ENCODE measurements at places on chromosomes 4 and X.

DNA sequence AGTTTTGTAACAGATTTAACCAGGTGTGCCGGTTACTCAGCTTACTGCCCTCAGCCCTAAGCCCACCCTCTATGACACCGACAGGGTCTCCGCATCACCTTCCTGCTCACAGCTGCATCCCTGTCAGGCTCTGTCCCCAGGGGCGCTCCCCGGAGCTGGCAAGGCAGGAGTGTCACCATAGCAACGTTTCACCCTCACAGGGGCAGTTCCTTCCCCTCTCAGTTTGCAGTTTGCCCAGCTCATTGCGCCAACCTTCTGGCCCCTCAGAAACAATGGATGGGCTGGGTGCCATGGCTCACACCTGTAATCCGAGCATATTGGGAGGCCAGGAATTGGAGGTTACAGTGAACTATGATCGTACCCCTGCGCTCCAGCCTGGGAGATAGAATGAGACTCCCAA is 42.6 kb downstream of the RGS12 start:
- no peak for DNase-seq

DNA sequence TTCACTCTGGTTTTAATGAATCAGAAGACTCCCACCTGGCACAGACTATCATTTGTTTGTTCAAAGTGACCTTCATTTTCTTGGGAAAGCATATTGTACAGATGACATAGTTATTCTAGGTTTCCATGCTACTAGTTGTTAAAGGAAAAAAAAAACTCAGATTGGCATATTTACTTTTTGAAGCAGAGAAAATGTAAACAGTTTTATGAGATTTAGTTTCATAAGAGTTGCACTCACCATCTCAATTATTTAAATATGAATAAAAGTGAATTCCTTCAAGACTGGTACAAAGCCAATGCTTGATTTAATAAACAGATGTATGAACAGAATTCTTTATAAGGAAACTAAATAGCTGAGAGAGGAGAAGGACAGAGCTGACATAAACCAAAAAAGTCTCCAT is 280.3 kb upstream of the UGT8 start:
- DNase-seq = no peak

- no peak for DNase-seq
These were observed 165.8 kb downstream of the GASK1B start for GRCh38 chr4:158006990-158007389.

- DNase-seq = no peak
These were observed 26.0 kb downstream of the TBC1D19 start for GRCh38 chr4:26609868-26610267.

DNA sequence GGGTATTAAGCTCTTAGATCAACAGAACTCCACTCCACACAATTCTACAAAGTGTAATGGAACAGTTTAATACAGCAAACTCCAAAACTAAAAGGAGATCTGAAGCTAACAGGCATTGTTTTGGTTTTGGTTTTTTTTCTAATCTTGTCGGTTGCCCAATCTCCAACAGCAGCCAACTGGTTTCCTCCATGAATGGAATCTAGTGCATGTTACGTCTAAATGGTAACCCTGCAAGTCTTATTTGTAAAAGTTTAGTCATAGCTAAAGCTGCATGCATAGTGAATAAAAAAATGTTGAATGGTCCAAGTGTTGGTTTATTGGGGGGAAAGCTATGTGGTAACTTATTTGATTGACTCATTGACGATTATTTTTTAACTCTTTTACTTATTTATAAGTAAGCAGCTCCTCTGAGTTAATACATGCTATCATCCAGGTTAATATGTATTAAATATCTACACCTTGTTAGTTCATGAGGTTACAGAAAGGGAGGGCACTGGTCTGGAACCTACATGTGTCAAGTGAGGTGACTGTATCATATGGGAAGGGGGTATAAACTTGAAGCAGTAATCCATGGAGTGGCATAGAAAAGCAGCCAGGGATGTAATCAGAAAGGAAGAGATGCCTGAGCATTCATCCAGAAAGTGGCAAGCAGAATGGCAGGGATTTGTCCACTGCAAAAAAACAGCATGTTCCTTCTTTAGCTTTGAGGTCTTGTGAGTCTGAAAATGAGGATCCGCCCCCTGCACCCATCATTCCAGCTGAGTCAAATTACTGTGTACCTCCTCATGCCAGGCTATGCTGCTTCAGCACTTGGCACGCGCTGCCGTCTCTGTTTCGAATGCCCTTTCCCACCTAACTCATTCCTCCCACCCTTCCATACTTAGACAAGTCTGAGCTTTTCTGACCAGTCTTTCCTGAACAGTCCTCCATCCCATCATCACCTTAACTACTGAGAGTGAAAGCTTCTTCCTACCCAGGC is 81.7 kb downstream of the PDGFC start:
- DNase-seq = no peak

DNA sequence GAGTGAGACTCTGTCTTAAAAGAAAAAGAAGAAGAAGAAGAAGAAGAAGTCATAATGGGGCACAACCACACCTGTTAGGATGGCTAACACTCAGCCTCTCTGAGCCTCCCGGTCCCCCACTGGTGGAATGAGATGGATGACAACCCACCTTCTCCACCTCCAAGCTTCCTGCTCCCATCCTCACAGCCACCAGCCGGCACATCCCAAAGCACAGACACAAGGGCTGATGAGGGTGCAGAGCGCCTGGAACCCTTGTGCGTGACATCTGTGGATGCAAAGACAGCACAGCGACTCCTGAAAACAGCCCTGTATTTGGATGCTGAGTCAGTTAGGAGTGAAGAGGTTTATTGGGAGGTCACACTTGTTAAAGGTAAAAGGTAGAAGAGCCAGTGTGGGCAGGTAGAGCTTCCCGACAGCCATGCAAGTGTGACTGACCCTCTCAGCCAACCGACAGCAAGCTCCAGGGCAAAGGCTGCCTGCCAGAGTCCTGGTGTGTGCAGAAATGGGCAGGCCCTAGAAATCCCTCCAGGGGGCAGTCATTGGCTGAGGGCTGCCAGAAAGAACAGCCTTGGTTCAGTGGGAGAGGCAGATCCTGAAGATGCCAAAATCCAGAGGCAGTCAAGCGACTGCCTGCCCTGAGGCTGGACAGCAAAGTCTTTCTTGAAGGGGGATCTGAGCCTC is 26.6 kb upstream of the MAN2B2 start:
- DNase-seq = no peak

DNA sequence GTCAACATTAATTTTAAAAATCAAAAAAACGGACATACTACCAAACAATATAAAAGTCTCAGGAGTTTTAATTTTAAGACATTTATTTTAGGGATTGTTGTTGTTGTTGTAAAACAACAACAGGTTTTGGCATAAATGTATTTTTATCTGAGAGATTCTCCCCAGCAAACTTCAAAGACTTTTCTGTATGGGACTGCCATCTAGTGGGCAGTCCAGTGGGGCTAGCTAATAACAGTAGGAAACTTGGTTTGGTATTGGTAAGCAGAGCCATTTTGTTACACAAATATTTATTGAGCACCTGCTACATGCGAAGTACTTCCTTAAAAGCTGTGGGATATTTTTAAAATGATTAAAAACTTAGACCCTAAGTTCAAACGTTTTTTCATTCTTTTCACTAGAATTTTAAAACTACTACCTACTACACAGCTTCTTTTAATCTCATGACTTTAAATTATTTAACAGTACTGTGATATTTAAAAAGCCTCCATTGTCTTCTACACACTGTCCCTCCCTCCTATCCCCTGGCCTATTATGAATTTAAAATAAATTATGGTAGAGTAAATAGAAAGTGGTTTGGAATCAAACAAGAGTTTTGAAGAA is 1028.4 kb upstream of the INTU start:
- no peak for DNase-seq

DNA sequence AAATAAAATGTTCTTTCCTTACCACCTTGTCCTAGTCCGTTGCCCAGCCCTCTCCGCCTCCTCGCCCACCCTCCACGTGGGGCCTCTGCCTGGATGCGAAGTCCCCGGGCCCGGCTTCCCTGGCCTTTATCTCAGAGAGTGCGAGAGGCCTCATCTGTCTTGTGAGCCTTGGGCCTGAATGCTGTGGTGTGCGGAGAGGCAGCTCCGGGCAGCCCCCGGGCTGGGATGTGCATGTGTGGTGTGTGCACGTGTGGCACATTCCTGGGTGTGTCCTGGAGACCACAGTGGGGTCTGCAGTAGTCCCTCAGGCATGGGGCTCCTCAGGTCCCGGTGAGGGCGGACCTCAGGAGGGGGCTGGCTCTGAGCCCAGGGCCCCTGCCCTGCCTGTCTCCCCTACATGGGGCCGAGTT is 31.4 kb downstream of the DOK7 start:
- no peak for DNase-seq

DNA sequence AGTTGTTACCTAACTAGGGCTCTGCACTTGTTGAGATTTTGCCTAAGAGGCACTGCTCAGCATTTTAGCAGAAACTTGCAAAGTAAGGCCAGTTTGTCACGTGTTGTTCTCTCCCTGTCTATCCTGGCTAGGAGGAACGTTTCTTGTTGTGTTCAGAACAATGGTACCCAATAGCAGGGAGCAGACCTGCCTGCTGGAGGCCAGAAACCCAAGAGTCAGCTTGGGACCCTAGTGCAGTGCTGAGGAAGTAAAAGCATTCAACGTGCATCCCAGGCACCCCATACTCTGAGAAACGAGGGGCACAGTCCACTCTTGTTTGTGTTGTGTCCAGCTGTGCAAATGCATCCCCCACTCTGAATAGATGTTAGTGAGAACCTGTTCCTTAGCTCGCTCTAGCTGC is 42.4 kb downstream of the SOD3 start:
- DNase-seq = no peak

GRCh38 chr4:56857601-56858309 is 36.3 kb upstream of the SPINK2 start:
- DNase-seq = no peak

DNA sequence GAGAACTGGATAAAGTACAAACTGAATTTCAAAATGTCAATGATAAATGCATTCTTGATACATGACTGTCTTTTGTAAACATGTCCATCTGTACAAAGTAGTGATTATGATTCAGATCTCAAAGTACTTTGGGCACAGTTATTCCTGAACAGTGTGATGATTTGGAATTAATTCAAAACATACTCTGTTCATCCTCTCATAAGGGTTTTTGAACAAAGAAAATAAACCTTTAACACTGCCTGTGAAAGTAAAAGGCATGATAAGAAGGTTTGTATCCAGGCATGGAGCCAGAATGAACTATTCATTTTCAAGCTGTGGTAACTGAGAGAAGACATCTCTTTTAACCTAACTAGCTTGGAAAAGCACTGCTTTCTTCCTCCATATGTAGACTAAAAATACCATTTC is 883 bp upstream of the KLHL4 start:
- DNase-seq = no peak

GRCh38 chr4:10584042-10584441 is 100.5 kb downstream of the CLNK start:
- DNase-seq = no peak

DNA sequence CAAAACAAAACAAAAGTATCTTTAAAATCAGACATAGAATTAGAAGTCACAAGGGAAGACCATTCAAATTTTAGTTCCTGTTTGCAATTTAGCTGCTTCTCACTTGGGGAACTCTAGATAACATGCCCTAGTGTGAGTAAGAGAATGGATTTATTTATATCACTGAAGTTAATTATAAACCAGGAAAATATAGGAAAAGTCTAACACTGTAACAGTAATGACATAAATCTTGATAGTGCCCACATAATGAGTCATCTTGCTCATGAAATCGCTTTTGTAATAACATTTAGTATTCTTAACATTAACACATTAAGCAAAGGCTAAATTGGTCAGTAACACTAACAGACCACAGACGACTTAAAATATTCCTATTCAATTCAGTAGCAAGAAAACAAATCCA is 710.7 kb downstream of the STPG2 start:
- no peak for DNase-seq

DNA sequence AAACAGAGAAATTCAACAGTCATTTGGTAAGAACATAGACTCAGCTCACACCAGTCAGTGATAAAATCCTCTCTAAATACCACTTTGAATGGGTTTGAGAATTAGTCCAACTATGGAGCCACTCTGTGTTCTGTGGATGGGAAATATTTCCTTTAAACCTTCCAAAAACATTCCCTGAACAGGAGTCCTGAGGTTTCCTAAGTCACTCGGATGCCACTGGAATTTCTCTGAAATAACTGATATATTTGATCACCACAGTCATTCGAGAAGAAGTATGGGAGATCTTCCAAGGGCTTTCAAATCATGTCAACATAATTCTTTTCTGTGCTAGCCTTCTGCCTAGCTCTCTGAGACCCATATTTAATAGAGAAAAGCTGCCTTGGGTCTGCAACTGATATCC is 958.6 kb downstream of the STIM2 start:
- DNase-seq = no peak

DNA sequence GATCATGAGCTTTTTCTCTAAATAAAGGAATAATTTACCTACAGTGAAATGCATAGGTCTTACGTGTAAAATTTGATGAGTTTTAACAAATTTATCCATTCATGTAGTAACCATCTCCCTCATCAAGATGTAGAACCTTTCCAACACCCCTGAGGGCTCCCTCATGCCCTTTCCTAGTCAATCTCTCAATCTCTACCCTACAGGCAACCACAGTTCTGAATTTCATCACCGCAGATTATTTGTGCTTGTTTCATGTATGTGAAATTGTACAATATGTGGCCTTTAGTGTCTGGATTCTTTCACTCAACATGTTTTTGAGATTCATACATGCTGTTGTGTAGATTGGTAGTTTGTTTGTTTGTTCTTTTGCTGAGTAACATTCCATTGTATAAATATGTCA is 2.1 kb downstream of the VGLL1 start:
- no peak for DNase-seq

DNA sequence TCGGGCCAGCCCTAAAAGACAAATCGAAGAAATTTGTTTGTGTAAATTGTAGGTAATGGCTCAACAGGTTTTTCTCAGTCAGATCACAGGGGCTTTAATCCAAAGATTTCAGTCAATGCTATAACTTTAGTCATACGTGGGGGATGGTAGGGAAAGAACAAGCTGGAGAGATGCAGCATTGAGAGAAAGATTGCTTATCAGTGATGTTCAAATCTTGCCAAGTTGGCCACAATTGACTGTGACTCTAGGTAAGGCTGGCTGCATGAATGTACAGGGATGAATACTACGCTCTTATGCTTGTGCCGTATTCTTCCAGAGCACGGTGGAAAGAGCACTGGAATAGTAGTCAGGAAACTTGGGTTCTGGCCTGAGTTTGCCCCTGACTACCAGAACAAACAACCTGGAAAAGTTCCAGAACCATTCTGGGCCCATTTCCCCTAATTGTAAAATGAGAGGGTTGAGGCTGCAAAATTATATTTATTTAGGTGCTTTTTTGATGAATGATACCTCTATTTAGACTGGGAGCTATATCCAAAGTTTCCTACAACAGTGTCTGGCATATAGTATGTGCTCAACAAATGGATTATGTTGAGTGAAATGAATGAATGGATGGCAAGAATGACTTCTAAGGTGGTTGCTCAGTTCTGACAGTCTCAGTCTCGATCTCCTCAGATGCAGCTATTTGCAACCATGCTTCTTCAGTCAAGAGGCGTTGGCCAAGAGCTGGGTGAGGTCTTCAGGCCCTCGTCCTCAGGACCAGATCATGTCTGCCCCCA is 44.4 kb downstream of the TSC22D3 start:
- DNase-seq = no peak

DNA sequence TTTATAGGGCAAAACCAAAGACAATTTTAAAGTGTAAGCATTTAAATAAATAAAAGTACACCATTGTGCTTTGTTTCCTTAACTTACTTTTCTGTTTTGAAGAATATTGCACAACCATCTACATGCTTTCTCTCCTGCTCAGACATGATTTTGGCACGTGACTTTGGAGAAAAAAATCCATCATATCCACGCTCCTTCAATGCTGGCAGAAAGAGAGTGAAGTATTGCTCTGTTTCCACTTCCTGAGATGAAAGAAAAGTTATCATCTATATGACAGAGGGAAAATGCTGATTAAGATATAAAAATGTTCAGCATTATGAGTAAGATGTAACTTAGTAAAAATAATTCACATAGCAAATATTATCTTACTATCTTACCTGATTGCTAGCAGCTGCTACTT is 77.1 kb downstream of the CNOT6L start:
- DNase-seq = no peak
